ENCODE measurements at places on chromosomes 2 and 18. TPM values are rescaled to one million over a fixed set of nuclear protein-coding genes. Genes with fewer than 3 reads are reported as not detected.
A peak's percentile ranks its signal among the peaks of the same experiment; 100 is the strongest.

DNA sequence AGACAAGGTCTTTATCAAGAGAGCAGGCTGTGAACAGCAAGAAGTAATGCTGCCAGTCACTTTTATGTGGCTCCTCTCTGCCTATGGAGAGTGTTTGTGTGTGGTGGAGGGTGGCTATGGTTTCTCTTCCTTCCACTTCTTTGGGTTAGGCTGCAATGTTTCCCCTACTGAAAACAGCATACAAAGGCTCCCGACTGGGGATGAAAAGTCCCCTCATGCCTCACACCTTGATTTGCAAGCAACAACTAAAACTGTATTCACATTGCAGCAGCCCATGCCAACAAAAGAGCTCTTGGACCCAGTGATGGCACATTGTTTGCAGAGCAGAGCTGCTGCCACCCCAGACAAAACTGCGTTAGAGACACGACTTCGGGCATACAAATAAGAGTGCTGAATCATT, 301.6 kb downstream of the SLC8A1 start:
- no peak for DNase-seq

The ATAD2B gene
- 18.0 TPM for total RNA-seq

DNA sequence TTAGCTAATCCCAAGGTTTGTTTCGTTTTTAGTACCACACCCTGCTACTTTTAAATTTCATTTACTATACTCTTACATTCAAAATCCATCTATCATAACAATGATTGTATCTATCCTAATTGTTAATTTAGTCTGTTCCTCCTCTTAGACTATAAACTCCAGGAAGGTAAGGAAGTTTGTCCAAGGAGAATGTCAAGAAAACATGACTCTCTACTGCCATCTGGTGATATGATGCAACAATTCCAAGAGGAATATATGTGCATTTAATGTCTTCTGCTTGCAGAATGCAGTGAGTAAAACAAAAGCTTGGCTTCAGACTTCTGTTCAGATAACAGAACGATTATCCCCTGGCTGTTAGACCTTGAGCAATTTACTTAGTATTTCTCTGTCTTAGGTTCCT, 1267.1 kb downstream of the LRP1B start:
- no peak for DNase-seq

- DNase-seq = peak; percentile 59
Observed at GRCh38 chr2:2107627-2108026, 223.4 kb downstream of the MYT1L start.

The EEF1B2 gene
- total RNA-seq = 563 TPM

The ZBTB7C gene
- total RNA-seq = 0.36 TPM

GRCh38 chr2:69499242-69499641, 62.0 kb upstream of the NFU1 start:
- DNase-seq = no peak

DNA sequence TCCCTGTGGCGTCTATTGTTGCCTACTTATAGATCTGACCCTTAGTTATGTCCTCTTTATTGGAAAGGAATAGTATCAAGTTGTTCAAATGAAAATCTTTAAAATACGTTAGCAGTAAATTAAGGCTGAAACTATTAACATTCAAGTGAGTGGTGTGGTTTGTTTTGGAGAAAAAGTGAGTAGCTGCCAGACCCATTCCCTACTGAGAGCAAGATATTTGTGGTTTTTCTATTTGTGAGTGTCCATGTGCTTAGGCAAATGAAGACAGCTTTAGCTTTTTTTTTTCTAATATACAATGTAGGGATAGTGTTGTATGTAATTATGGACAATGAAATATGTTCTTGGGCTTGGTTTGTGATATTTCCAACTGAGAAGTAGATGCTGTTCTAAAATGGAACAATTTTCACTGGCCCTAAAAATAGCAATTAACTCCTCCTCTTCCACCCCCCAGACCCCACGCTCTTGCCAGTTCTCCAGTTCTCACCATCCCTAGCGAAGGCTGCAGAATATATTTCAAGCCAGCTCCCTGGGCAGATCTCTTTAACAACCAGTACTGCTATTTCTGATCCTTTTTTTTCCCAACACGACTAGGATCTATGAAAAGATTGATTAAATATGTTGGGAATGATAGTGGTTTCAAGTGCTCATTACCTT, 83.1 kb downstream of the CCDC85A start:
- no peak for DNase-seq

GRCh38 chr2:223957092-223957851, at the start of gene MRPL44:
Gene MRPL44 (plus strand): TSS chr2:223957463. CDS start chr2:223957473, 10 bp downstream.
- peak; percentile 94 for DNase-seq

- DNase-seq = no peak
Observed at GRCh38 chr2:217713395-217714286, 289.2 kb downstream of the TNS1 start.

DNA sequence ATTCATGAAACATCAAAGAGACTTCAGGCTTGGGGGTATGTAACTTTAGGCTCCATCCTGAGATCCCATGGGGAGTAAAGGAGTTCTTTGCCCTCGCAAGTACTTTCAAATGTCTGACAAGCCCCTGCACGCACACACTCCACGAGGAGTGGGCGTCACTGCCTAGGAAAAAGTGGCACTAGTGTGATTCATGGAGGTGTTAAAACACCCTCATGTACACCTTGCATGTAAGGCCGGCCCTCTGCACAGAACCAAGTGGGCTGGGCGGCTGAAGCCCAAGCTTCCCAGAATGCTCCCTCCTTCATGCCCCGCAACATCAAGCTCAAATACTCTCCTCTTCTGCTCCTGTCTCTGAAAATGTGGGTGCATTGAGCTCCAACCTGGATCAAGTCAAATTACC, 7.8 kb downstream of the HS1BP3 start:
- DNase-seq = no peak

The EGR4 gene
- total RNA-seq = not detected

DNA sequence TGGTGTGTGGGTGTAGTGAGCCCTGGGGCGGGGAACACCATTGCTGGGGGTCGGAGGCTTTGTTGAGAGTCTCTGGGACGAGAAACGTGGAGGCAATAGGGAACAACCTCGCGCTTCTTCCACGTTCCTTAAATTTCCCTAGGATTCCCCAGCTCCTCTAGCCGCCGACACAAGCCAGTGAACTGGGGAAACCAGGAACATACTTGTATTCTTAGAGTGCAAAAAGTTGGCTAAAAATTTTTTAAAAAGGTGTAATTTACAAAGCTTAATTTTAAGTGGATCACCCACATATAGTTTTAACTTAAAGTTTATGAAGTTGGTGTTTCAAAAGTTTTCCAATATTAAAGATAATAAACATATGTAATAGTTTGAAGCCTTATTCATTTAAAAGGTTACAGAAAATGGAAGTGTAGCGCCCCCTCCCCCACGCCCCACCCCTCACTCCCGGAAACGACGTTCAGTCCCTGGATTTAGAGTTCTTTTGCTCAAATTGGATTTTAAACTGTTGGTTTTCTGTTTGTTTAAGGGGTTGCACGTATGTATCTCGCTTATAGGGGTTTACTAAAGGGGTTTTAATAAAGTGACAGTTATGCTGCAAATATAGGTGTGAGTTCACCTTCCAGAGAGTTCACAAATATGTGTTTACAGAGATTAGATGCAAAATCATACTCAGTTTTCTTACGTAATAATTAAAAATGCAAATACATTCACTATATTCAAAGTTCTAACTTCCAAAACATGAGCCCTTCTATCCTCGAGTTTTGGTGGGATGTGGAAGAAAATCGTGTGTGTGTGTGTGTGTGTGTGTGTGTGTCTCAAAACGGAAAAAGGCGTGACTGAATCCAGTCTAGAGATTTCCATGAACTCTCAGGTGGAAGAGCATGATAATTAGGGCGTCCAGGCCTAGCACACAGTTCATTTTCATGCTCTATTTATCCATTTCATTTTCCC, 872 bp downstream of the DSG2 start:
- DNase-seq = peak; percentile 73

The EFHD1 gene
- 2.4 TPM for total RNA-seq

The MBD5 gene
- total RNA-seq = 29.8 TPM

DNA sequence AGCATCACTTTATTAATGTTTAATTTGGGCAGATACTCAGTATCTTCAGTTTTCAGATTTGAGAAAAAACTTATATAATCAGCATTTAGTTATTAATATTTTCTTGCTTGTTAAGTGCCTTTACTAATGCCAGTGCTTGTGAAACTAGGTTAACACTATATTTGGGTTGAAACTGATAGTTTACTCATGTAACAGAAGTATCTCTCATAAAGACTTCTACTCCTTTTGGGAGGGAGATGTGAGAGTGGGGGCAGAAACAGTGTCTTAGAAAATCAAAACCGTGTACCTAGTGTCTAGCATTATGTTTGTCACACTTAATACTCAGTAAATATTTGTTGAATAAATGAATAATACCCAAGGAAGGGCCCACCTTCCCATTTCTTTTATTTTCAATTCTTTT, 129.5 kb downstream of the MSTN start:
- DNase-seq = peak; percentile 41

GRCh38 chr18:46067438-46068007, 4.5 kb downstream of the PSTPIP2 start:
- DNase-seq = no peak

DNA sequence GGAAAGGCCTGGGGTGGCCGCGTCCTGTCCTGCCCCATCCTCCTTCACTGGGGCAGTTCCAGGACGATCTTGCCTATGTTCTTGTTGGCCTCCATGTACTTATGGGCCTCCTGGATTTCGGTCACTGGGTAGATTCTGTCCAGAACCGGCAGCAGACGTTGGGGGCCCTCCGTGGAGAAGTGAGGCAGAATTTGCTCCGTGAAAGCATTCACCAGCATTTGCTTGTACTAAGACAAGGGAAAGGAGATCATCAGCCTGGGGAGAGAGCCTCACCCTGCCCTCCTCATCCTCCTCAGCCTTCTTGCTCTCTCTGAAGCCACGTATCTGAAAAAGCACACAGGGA, 1.4 kb upstream of the SF3B6 start:
- no peak for DNase-seq

DNA sequence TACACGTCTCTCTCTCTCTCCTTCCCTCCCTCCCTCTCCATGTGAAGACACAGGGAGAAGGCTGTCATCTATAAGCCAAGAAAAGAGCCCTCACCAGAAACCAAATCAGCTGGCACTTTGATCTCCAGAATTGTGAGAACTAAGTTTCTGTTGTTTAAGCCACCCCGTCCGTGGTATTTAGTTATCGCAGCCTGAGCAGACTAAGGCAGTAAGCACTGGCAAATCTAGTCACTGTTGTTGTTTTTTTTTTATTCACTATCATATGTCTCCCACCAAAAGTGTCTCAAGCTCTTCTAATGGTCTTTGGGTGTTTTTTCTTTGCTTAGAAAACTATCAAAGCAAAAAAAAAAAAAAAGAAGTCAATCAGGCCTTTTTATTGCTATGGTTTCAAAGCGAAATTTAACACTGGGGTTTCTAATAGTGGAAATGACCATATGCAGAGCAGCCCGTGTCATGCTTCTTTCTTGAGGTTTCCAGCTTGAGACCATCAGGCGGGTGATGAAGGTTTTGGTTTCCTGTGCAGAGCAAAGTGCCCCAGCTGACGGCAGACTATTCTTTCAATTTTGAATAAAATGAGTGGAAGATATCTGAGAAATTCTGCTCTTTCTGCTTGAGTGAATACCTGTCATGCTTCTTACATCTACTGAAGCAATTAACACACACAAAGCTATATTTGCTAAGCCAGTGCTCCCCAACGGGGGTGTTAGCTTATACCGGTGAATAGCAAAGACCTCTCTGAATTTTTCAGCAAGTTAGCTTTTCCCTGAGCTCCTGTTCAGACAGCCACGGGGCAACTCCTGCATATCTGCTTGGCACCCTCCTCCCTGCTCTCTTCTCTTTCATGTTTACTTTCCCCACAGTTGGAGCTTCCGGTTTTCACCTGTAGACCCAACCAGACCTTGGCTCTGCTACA, 394.1 kb upstream of the ATP5MC3 start:
- DNase-seq = no peak

- DNase-seq = no peak
Observed at GRCh38 chr2:164664070-164664469, 42.8 kb upstream of the GRB14 start.

GRCh38 chr2:39772086-39772811, 6.8 kb downstream of the THUMPD2 start:
- DNase-seq = no peak

The ANKRD62 gene
- not detected for total RNA-seq

GRCh38 chr2:8800821-8801220, 36.6 kb downstream of the KIDINS220 start:
- DNase-seq = no peak

GRCh38 chr18:79388043-79388442, 7.7 kb upstream of the NFATC1 start:
- no peak for DNase-seq

DNA sequence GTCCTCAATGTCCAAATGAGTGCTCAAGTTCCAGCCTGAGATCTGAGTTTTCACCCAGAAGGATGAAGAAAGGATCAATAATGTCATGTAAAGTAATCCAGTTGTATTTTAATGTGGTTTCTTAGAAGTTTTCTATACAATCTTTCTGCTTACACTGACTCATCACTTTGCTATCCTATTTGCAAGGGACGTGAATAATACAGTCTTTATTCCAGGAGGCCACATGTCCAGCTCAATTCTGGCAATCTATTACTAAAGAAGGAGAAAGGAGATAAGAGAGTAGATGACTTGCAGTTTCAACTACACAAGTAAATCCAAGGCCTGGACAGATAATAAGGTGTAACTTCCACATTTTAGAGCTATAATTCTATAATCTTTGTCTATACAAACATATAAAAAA, 601.1 kb upstream of the SETBP1 start:
- no peak for DNase-seq

The POMC gene
- total RNA-seq = 0.59 TPM

DNA sequence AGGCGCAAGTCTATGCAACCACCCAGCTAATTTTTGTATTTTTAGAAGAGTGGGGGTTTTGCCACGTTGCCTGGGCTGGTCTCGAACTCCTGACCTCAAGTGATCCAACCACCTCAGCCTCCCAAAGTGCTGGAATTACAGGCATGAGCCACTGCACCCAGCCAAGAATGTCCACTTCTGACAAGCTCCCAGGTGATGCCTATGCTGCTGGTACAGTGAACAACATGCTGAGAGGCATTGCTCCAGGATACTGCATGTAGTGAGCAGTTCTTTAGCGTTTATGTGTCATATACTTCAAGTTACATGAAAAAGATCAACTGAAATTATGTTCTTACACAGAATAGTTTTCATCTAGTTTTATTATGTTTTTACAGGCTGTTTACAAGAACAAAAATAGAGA, 17.2 kb upstream of the ELAC1 start:
- DNase-seq = no peak

The UGT1A10 gene
- total RNA-seq = not detected

DNA sequence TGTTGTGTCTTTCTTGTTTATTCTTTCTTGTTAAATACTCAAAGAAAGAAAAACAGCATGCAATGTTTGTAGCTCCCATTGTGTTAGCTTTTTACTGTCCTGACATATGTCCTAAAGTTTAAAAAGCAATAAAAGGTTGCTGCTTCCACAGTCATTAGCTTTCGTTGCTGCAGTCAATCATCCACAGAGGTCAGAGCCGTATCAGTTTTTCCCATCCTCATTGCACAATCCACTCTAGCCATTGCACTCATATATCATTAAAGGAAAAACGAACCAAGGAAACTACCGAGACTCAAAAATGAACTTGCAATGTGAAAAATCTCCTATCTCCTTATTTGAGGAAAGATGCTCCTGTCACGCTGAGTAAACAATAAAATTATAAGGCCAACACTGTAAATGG, 954.1 kb downstream of the DPP10 start:
- DNase-seq = no peak
